ENCODE measurements at places on chromosomes 5 and 9. TPM values are rescaled to one million over a fixed set of nuclear protein-coding genes. Genes with fewer than 3 reads are reported as not detected.

The CYLC2 gene
- total RNA-seq = not detected

The CARTPT gene
- total RNA-seq = not detected

The MARCOL gene
- not detected for total RNA-seq

The PRRX2 gene
- 8.5 TPM for total RNA-seq

The SOHLH1 gene
- not detected for total RNA-seq

The MIER3 gene
- total RNA-seq = 19.6 TPM

The PCDHB2 gene
- 3.4 TPM for total RNA-seq

The NUDT12 gene
- 5.9 TPM for total RNA-seq

The C5orf58 gene
- total RNA-seq = not detected

The PMPCA gene
- total RNA-seq = 47.3 TPM

The CPEB4 gene
- total RNA-seq = 60.2 TPM

The GOLM1 gene
- 15.4 TPM for total RNA-seq

The PTGES2 gene
- total RNA-seq = 59.5 TPM

The FOXD4L5 gene
- total RNA-seq = not detected

The PCDHA6 gene
- total RNA-seq = 0.32 TPM

The TBCA gene
- total RNA-seq = 137 TPM

The PCDHB16 gene
- total RNA-seq = 1.6 TPM

The UGCG gene
- total RNA-seq = 70.0 TPM

The ORM2 gene
- not detected for total RNA-seq

The SLC31A2 gene
- 62.4 TPM for total RNA-seq

The FCN2 gene
- total RNA-seq = 1.2 TPM

The SMIM33 gene
- not detected for total RNA-seq

The NR4A3 gene
- total RNA-seq = 124 TPM

All from mesenteric fat pad (tissue), 1 donor.